ENCODE measurements at places on chromosomes 1 and 21.

GRCh38 chr1:50268049-50268448 is 155.2 kb downstream of the DMRTA2 start:
- DNase-seq = no peak

DNA sequence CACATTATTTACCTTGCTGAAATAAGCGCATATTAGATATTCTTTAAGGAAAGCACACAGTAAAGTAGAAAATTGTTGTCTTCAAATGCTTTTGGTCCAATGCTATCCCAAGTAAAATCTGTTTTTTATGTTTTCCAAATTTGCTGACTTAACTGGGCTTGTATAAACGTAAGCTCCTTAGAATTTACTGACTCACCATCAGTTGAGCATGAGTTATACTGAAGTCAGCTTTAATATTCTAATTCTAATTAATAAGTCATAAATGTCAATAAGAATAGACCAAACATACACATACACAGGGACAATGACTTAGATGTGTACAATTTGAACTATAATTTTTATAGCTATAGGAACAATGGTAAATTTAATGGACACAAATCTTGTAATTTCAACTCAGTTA is 319.2 kb downstream of the TPR start:
- DNase-seq = no peak

DNA sequence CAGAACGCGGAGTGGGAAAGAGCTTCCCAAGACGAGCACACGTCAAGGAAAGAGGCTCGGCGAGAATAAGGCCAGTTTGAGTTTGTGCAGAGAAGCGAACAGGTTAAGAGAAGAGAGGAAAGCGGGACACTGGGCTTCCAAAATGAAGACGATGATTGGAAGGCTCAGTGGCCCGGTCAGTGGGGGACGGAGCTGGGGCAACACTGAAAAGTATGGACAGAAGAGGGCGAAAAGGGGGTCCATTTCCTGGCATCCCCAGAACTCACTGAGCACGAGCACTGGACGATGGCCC is 258 bp downstream of the CCT3 start:
- DNase-seq = no peak

DNA sequence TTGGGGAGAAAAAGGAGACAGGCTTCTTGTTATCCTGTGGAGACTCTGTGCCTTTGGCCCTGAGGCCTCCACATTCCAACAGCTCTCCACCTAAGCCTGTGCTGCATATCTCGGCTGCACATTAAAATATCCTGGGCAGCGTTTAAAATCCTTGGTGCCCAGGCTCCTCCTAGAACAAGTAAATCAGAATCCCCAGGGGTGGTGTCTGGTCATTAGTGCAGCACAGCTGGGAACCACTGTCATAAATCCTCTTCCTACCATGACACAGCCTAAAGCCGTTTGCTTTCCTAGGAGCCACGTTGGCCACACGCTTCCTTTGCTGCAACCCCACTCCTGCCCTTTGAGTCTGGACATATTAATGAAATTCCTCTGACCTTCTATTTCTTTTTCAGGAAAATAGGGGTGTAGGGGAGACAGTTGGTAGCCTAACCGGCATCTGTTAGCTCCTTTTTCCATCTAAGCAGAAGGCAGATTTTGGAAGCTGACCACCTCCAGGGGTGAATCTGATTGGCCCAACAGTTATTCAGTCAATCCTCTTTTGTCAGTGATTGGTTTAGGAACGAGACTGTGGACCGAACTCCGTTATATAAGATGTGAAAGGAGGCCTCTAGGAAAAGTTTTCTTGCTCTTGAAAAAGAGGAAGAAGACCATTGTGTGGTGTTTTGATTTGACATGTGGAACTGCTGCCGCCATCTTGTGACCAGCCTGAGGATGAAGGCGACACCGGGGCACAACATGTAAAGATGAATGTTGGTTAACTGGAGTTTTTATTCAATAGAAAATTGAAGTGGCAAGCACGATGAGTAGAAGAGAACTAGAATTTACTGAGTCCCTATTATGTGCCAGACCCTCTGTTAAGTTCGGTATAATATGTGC is 41.9 kb downstream of the JUN start:
- DNase-seq = no peak

DNA sequence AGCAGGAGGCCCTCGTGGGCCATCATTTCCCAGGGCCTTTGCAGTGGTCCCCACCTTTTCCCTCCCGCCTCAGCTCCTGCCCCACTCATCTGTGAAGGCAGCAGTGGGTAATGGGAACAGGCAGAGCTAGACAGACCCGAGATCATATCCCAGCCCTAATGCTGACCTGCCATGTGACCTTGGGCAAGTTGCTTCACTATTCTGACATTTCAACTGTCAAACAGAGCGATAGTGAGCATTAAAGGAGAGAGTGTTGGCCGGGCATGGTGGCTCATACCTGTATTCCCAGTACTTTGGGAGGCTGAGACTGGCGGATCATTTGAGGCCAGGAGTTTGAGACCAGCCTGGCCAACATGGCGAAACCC is 51.7 kb downstream of the RPS6KA1 start:
- DNase-seq = no peak

GRCh38 chr1:46102769-46103476 is 29.5 kb downstream of the PIK3R3 start:
- no peak for DNase-seq

DNA sequence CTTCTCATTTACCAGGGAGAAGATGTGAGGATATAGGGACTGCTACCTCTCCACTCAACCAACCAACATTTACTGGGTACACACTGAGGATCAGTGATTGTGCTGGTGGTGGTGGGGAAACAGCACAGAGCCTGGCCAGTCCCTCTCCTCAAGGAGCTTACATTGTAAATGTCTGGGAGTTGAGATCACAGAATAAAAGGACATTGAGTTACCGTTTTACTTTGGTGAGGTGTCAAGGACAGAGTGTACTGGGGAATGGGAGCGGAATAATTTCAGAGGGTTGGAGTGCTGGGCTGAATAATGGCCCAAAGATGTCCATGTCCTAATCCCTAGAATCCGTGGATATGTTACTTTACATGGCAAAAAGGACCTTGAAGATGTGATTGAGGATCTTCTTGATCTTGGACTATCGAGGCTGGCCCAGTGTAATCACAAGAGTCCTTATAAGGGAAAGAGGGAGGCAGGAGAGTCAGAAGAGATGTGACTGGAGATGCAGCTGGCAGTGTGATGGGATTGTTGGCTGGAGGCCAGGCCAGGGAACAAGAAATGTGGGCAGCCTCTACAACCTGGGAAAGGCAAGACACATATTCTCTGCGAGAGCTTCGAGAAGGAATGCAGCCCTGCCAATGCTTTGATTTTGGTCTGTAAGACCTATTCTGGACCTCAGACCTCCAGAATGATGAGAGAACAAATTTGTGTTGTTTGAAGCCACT is 26.6 kb upstream of the RWDD3 start:
- DNase-seq = no peak

DNA sequence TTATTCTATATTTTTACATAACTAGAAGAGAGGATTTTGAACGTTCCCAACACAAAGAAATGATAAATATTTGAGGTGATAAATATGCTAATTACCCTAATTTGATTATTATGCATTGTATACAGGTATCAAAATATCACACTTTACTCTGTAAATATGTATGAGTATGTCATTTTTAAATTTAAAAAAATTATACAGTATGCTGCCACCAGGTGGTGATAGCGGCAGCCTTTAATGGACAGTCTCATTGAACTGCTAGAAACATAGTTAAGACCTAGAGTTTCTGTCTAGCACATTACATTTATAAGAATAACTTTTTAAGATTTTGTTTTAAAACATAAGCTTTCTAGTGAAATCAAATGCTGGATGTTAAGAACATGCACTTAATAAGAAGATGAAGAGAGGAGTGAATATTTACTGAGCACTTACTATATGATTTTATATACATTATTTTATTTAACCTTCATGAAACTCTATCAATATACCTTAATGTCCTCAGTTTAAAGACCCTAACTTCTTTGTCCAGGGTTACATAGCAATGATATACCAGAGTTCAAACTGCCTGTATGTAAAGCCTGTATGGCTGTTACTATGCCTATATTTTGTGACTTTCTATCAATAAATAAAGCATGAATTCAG is 207.1 kb downstream of the NUF2 start:
- DNase-seq = no peak

DNA sequence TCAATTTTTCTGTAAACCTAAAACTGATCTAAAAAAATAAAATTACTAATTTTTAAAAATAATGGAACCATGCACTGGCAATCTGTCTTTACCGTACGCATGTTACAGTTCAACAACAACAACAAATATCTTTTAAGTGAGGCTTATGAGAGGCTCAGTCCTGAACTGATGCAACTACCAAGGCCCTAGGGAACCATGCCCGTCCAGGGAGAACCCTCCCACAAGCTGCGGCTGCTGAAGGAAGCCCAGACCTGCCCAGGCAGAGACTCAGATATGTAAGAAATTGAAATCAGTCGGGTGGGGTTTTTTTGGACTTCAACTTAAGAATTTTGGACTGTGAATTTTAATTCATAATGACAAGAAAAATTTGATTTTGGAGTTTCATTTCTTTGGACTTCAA is 91.1 kb downstream of the NPHP4 start:
- DNase-seq = no peak

GRCh38 chr1:206568256-206568655 is 44.0 kb downstream of the EIF2D start:
- DNase-seq = no peak

- no peak for DNase-seq
Observed at GRCh38 chr1:85274969-85275453, 1.4 kb downstream of the BCL10 start.

GRCh38 chr1:161335796-161336195 is 21.6 kb downstream of the SDHC start:
- DNase-seq = no peak

Measured in naive thymus-derived CD4-positive, alpha-beta T cell (primary cell).